ENCODE measurements at places on chromosomes 6 and 20.

DNA sequence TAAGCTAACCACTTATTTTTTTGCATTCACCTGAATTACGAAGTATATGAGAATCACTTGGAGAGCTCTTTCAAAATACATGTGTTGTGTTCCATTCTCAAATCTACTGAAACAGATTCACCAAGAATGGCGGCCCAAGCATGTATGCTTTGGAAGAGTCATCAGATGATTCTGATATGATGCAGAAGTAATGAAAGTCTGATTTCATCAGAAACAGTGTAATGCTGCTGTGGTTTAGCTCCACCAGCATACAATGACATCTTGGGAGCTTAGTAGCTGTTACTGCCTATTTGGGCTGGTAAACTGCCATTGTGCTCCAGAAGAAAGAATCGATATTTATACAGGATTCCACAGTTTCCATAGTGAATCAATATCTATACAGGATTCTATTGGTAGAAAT lies 52.9 kb downstream of the UBR2 start:
- no peak for DNase-seq

GRCh38 chr6:20178327-20178726 lies 33.9 kb downstream of the MBOAT1 start:
- no peak for DNase-seq

DNA sequence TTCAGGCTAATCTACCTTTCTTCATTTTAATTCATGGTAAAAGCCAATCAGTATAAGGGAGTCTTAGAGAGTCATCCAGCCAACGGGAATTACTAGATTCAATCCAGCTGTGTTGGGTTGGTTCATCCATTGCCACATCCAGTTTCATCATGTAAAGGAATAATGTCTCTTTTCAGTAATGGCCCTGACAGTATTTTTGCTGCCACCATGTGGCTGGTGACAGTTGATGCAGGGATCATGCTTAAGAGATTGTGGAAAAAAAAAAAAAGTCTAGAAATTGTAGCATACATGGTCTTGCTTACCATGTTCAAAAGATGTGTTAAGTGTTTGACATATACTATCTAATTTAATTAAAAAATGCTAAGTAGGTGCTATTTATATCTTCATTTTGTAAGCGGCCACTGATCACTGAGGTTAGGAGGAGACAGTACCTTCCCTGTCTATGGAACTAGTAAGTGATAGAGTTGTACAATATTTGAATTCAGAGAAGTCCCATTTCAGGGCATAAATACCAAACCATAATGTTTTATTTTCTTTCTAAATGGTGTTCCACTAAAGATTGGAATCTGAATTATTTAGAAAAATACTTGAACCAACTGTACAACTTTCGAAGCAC lies 135.9 kb downstream of the KHDRBS2 start:
- peak; percentile 49 for DNase-seq

- DNase-seq, result no peak
Measured at GRCh38 chr6:81086991-81087390, 665.5 kb downstream of the TENT5A start.

DNA sequence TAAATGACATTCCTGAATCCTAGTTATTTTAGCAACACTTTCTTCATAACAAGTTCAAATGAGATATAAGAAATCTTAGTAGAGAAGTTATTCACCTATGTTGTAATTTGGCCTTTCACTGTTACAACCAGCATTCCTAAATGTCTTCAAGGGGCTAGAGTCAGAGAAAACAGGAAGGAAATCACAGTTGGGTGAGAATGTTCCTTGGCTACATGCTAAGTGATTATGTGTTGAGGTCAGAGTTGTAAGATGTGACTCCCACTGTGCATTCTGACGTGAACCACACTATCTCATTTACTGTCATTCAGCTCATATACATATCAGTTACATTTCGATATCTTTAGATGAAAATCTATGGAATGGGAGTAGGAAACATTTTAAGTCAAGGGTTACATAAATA lies 51.0 kb upstream of the MLIP start:
- DNase-seq, result no peak

DNA sequence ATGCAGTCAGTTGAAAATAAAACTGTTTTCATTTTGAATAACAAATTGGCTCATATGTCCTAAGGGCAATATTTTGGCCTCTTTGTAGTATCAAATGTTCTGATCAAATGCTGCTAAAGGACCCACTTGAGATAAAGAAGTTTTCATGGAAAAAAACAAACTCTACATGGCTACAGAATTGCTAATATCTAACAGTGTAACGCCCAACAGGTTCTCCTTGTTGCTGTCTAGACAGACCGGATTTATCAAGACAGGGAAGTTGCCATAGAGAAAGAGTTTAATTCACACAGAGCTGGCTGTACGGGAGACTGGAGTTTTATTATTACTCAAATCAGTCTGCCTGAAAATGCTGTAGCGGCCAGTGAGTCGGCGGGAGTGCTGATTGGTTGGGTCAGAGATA lies 19.4 kb upstream of the MAN1A1 start:
- no peak for DNase-seq

- no peak for DNase-seq
Measured at GRCh38 chr6:33278392-33278741, 1.4 kb downstream of the B3GALT4 start.

GRCh38 chr20:16861708-16862107 lies 113.5 kb downstream of the OTOR start:
- DNase-seq, result no peak

DNA sequence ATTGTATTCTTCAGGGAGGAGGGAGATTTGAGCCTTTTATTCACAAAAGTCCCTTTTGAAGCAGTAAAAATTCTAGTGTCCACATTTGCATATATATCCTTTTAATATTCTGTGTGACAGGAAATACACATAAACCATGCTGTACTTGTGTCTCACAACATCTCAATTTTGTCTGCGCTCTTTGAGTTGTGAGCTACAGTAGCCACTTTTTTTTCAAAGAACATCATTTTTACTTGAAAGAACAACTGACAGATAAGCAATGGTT lies 21.3 kb downstream of the LMBRD1 start:
- no peak for DNase-seq

DNA sequence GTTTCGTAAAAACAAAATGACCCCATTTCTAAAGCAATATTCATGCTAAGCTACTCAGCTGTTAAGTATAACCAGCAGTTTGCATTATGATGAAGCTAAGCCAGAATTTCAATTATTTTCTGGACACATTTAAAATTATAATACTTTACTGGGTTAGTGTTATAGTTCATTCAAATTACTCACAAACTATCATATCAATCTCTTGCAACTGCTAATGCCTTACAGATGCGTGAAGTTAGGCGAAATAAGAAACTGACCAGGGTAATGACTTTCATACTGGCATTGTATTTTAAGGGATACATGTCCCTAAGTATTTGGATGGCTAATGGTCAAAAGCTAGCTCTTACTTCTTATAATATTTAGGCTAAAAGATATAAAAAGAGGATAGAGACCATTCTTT lies 249.6 kb downstream of the TSHZ2 start:
- DNase-seq, result no peak

DNA sequence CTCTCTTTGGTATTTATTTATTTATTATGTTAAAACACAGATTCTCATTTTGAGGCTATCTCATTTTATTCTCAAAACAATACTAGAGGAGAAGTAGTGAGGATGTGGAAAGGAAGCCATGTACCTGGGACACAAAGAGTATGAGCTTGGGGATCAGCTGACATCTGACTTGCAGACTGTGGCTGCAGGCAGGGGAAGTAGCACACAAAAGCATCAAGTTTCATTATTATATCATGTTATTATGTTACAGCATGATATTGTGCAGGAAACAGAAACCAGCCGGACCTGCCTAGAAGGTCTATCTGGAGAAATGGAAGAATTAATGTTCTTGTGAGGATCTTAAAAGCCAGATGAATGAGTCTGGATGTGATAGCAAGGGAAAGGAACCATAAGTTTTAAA lies 248.2 kb downstream of the KHDC1L start:
- peak; percentile 80 for DNase-seq

All from inflammatory macrophage treated with lipopolysaccharide for 4 hours (primary cell).